ENCODE measurements at places on chromosomes 2 and 18. TPM values are rescaled to one million over a fixed set of nuclear protein-coding genes. Genes with fewer than 3 reads are reported as not detected.
A peak's percentile ranks its signal among the peaks of the same experiment; 100 is the strongest.

DNA sequence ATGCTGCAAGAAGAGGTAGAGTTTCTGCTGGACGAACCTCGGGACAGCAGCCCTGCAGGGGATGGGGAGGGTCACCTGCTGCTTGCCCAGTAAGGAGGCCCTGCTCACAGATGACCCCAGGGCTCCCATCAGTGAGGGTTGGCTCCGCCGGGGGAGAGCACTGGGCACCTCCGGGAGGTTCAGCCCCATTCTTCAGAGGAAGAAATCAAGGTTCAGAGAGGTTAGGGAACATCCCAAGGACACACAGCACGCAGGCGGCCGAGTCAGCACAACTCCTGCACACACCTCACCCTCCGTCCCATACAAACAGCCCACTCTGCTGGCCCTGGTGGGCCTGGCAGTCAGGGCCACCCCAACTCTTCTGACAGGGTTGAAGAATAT, 11.7 kb upstream of the CCDC74B start:
- no peak for DNase-seq
- no peaks in the 10 kb centered on the region for H3K27me3 ChIP-seq
- H3K36me3 ChIP-seq: no peaks in the 10 kb centered on the region

DNA sequence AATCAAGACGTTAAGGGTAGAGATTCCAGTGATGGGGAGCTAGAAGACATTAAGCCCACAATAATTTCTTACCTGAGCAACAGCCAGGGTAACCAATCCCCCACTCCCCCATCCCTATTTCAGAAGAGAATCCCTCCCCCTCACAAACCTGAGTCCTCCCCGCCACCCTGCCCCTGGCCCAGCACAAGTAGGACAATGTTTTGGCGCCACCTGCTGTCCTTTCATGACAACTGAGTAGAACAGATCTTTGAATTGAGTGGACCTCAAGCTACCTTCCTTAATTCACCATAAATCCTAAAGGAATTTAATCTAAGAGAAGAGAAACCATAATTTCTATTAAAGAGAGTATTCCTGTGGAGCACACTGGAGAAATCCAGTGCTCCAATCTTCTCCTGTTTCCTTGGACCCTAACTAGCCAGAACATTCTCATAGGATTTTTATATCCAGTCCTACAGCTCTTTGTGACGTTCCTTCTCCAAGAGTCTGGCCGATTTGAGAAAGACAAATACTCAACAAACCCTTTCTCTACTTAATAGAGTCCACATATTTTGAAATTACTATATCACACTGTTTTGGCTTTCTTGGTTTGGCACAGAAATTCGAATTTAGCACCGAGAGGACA, 41.1 kb downstream of the NHEJ1 start:
- DNase-seq: peak; percentile 70
- H3K27me3 ChIP-seq: no peaks in the 10 kb centered on the region
- no peak overlapping the region for H3K4me3 ChIP-seq

DNA sequence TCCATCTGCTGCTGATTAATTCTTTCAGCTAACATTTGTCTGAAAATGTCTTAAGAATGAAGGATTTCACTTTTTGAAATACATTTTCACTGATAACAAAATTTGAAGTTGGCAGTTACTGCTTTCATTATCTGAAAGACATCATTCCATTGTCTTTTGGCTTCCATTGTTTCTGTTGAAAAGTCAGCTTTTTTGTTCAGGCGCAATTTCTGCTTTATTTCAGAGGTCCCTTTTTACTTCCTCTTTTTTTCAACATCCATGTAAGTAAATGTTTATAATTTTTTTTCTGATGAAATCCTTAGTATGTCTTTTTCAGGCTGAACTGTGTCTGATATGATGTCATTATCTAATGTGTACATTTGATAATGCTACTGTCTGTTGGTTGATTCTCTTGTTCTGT, 184.2 kb downstream of the RND3 start:
- no peak overlapping the region for H3K4me3 ChIP-seq
- H3K4me1 ChIP-seq: no peaks in the 10 kb centered on the region
- H3K36me3 ChIP-seq: no peaks in the 10 kb centered on the region

Gene ASTL
- total RNA-seq: not detected

Gene MZT2B
- total RNA-seq: 126 TPM

GRCh38 chr2:230944757-230945372, 19.8 kb upstream of the GPR55 start:
- H3K4me1 ChIP-seq: no peaks in the 10 kb centered on the region
- H3K27ac ChIP-seq: no peak overlapping the region
- no peak overlapping the region for H3K4me3 ChIP-seq
- no peak for DNase-seq

GRCh38 chr2:19812166-19812565, 89.6 kb downstream of the TTC32 start:
- H3K27ac ChIP-seq: no peak overlapping the region
- DNase-seq: no peak
- H3K4me3 ChIP-seq: no peak overlapping the region
